ENCODE measurements at places on chromosomes 5 and 9. TPM values are rescaled to one million over a fixed set of nuclear protein-coding genes. Genes with fewer than 3 reads are reported as not detected.

C5orf52 gene
- not detected for total RNA-seq

PDLIM4 gene
- total RNA-seq = 96.0 TPM

SLC9A3 gene
- total RNA-seq = 2.3 TPM

HACD4 gene
- not detected for total RNA-seq

GDNF gene
- total RNA-seq = not detected

- DNase-seq = no peak
These were observed 31.4 kb upstream of the MTAP start for GRCh38 chr9:21770871-21771560.

- no peak for DNase-seq
These were observed 12.2 kb downstream of the TMEFF1 start for GRCh38 chr9:100485196-100485595.

GRCh38 chr5:92644266-92644886, 936.6 kb downstream of the NR2F1-AS1 start:
- DNase-seq = no peak

GRCh38 chr5:108529381-108529780, 147.5 kb upstream of the FBXL17 start:
- DNase-seq = no peak

GRCh38 chr5:62685221-62685620, 106.6 kb downstream of the LRRC70 start:
- no peak for DNase-seq

DNA sequence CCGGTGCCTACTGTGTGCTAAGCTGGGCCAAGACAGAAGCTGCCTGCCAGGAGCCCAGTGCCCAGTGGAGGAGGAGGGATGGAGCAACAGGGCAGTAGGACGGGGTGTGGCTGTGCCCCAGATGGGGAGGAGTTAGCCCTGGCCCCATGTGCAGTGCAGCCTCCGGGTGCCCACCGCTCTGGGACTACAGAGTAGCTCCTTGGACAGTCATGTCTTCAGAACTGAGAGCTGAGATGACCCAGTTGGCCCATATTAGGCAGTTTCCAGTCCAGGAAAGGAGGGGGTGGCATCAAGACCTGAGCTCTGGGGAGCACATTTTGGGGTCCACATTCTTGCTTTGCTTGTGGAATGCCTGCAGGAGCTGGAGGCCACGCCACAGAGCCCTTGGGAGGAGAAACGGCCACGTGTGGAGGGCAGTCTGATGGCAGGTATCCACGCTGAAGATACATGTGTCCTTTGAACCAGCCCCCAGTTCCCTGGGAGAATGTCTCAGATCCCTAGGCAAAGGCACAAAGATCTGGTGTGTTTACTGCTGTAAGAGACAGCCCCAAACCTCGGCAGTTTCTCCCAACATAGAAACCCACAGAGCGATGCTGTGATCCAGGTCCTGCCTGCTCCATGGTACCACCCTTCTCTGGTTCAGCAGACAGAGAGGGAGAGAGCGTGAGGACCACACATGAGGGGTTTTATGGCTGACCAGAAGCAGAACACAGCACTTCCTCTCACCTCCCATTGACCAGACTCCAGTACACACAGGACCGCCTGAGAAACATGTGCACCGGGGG, 46.8 kb upstream of the FCN1 start:
- no peak for DNase-seq

GRCh38 chr5:73770172-73771025, 144.4 kb downstream of the ARHGEF28 start:
- peak; percentile 39 for DNase-seq

DNA sequence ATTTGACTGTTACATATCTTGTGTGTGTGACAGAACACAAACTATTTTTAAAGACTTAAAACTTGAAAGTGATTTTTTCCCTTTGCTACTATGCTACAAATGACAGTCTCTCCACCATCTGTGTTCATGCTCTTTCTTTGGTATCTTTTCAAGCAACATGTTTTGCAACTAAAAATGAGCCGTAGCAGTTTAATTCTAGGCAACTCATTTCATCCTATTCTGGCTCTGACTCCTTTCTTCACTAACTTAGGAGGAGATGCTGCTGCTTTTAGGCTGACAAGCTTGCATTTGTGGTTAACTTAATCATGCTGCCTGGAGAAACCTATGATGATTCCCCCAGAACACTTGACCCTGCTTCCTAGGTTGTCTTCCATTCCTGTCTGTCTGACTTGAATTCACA, 100.6 kb downstream of the HACD4 start:
- no peak for DNase-seq

- DNase-seq = no peak
These were observed 2.7 kb downstream of the BTNL9 start for GRCh38 chr5:181042722-181043121.

GRCh38 chr9:129918296-129918950, 83.2 kb downstream of the USP20 start:
- no peak for DNase-seq

DNA sequence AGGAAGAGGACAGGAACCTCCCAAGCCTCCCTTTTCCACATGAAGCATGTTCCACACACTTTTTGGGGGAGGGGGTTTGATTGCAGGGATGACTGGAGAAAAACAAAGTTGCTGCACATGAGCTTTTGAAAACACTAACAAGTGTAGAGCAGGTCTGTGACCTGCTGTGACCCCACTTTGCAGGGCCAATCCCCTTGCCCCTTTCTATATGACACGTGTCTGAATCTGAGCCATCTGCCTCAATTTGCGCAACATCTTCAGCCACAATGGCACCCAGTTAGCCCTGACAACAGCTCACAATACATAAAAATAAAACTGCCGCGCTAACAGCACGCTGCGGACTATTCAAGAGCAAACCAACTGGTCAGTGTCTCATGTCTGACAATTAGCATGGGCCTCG, 227.8 kb upstream of the TBCA start:
- no peak for DNase-seq

- DNase-seq = no peak
These were observed 5.8 kb downstream of the BRD9 start for GRCh38 chr5:886716-887325.

DNA sequence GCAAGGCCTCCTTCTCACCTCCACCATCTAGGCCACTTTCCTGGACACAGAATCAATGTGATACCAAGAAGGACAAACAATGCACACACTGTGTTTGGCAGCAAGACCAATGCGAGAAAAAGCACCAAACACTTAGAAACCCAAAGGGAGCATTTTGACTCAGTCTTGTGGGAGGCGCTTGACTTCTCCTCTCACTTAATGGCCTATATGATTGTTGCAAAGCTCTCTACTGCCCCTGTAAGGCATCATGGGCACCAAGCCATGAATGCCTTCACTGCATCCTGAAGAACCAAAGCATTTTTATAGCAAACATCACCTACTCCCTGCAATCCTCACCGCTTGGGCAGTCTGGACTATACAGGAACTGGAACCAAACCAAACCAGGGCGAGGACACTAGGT, 57.5 kb downstream of the CDH6 start:
- no peak for DNase-seq

GRCh38 chr9:33142535-33142934, 24.6 kb downstream of the B4GALT1 start:
- DNase-seq = no peak

DNA sequence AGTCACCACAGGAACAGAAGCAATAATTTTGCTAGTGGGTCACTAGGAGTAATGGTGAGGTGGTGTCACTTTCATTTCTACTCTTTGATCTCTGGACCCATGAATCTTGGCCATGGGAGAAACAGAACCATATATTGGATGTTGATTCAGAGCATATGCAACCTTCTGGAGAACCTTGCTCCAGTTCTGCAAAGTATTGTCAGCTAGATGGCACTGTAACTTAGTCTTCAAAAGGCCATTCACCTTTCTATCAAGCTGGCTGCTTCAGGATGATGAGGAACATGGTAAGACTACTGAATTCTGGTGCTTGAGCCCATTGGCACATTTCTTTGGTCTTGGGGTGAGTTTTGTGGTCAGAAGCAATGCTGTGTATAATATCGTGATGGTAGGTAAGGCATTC, 129.1 kb upstream of the FBN2 start:
- DNase-seq = no peak
